ENCODE measurements at places on chromosomes 2 and 18.

DNA sequence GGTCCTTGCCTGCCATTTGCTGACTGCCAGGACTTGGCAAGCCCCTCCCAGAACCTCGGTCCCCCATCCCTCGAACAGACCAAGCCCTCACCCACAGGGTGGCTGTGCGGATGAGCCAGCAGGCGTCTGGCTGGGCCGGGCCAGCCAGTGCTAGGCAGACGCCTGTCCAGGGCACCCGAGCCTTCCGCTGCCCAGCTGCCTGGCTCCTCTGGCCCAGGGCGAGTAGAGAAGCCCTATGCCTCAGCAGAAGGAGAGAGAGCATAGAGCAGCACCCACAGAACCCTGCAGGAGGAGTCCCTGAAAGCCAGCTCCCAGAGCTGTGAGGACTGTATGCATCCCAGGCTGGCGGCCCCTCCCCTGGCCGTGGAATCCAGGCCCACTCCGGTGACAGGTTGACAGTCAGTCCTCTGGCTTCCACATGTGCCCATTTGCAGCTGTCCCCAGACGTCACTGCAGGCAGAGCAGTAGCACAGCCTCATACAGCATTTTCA lies 62.1 kb upstream of the GLI2 start:
- DNase-seq: no peak

GRCh38 chr2:174080672-174081121 lies 115.5 kb upstream of the SP3 start:
- no peak for DNase-seq

GRCh38 chr2:132915812-132916549 lies 246.0 kb upstream of the LYPD1 start:
- no peak for DNase-seq

DNA sequence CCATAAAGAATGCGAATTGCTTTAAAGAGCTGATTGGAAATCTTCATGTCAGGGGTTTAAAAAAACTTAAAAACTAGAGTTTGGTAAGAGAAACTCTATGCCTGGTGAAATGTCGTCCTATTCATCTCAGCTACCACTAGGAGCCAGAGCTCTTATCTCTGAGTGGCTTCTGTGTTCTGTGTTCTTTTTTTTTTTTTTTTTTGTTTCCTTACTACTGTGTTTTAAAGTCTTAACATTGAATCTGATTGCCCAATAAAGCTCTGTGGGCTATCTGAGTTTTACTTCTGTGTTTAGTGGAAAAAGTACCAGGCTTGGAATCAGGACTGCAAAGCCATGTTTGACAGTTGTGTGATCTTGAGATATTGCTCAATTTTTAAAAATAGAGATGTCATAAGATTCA lies 494.8 kb downstream of the RIT2 start:
- no peak for DNase-seq

GRCh38 chr2:68834737-68835376 lies 36.3 kb downstream of the BMP10 start:
- DNase-seq: no peak
